NCI-H1105 (cell line): ENCODE measurements at places on chromosomes 6 and 20.

- no peak for DNase-seq
Observed at GRCh38 chr6:26394289-26394688, 7.8 kb upstream of the BTN3A1 start.

DNA sequence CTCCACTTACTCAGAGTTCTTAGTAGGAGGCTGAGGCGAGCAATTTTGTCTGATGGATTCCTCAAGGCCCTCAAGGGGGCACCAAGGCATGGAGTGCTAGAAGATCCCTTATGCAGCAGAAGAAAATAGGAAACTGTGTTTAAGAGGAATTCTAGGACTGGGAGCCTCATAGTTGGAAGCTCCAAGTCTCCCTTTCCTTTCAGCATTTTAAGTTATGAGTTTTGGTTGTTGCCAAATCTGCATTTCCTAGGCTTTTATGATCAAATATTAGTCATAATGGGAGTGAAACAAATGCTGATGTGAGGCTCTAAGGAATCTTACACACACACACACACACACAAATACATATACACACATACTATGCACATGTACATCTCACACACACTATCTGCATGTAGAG, 714.0 kb downstream of the UTRN start:
- no peak for DNase-seq

GRCh38 chr6:36495086-36495485, 52.2 kb downstream of the STK38 start:
- DNase-seq, result no peak

DNA sequence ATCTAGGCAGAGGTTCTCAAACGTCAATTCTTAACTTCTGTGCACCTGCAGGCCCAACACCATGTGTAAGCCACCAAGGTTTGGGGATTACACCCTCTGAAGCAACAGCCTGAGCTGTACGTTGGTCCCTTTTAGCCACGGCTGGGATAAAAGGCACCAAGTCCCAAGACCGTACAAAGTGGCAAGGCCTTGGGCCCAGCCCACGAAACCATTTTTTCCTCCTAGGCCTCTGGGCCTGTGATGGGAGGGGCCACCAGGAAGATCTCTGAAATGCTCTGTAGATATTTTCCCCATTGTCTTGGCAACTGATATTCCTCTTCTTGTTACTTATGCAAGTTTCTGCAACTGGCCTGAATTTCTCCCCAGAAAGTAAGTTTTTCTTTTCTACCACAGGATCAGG, 4.5 kb upstream of the FAM184A start:
- DNase-seq, result no peak

DNA sequence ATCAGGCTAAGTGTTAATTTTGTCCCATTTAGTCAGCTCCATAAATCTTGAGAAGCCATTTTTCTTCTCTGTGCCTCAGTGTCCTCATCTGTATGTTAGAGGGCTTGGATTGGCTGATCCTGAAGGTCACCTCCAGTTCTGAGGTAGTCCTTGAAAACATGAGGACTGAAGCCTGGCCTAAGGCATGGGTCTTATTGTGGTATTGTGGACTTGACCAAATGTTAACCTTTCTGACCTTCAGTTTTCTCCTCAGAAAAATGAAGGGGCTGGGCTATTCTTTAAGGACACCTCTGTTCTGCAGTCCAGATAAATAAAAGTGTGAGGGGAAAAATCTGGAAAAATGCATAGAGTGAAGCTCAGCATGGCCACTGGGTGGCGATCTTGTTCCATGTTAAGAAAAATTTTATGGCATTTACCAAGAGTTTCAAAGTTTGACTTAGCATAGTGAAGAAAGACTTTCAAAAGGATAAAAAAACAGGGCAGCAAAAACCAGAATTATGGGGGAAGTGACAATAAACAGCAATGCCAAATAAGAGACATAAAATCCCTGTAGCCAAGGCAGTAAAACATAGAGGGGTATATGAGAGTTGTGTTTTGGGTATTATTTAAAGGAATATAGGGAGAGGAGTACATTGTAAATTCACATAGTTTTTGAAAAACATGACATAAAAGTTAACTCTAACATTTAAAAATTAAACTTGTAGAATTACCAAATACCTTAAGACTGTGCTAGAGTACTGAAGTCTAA, 13.2 kb upstream of the TFB1M start:
- DNase-seq, result peak; percentile 64

- no peak for DNase-seq
Observed at GRCh38 chr6:34052071-34052825, 93.6 kb downstream of the GRM4 start.

DNA sequence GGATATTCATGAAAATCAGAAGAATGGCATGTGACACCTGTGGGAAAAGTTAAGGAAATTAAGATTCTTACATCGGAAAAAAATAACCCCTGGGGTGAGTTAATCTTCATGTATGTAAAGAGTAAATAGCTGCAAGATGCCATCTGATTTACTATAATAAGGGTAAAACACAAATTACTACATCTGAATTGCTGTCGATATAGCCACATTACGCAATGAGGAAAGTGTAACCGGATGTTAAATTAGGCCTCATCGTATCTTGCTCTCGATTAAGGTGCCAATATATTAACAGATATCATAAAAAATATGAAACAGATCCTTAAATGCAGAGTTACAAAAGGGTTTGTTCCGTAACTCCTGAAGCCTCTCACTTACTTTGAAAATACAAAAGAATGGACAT, 87.4 kb upstream of the ID4 start:
- DNase-seq, result no peak

DNA sequence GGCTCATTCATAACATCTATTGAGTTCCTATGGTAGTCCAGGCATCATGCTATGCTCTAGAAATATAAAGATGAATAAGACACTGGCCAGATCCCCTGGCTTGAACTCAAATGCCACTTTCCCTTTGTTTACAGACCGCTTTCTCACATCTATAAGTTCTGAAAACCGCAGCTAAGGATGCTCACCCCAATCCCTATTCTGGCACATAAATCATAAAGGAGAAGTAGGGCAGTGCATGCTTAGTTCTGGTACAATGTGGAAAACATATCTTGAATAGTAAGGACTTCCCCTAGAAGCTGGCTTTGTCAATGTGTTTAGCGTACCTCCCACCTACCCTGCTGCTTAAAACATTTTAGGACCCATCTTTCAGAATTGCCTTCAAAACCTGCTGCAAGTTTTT, 26.4 kb downstream of the MRS2 start:
- no peak for DNase-seq

- DNase-seq, result no peak
Observed at GRCh38 chr6:17220040-17220910, 60.9 kb upstream of the RBM24 start.

GRCh38 chr6:132490024-132490423, 22.9 kb downstream of the STX7 start:
- no peak for DNase-seq

GRCh38 chr6:181049-181654, 111.1 kb upstream of the DUSP22 start:
- DNase-seq, result no peak

DNA sequence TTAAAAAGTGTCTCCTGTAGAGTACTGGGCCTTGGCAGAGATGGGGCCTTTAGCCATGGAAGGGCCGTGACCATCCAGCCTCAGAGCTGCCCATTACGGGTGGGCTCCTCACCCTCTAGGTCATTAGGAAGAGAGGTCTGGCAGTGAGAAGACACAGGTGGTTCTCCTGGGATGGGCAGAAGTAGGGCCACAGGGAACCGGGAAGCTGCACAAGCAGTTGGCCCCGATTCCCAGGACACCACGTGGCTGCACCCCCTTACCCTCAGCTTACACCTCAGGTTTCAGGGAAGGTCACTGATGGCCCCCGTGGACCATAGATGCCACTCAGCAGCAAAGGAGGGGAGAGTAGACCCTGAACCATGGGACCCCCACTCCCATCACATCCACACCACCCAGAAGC, 1.6 kb downstream of the RAET1G start:
- DNase-seq, result no peak

- DNase-seq, result no peak
Observed at GRCh38 chr6:54217018-54217417, 91.2 kb upstream of the TINAG start.

GRCh38 chr6:144653885-144654505, 368.9 kb downstream of the UTRN start:
- no peak for DNase-seq

DNA sequence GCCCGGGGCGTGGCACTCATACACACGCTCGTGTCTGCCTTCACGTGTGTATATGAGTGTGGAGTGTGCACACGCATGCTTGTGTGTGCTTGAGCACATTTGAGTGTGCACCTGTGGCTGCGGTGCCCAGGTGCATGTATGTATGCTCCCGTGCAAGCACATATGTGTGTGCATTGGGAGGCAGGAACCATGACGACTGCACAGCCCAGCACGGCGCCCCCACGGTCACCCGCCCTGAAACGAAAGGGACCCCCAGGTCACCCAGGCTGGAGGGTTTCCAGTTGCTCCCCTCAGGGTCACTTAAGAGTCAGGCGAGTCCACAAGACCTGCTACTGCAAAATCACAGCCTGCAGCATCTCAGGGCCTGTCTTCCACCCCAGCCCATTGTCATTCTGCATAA, 94.7 kb downstream of the YTHDF1 start:
- DNase-seq, result no peak

GRCh38 chr6:138044458-138044857, 62.8 kb downstream of the PERP start:
- DNase-seq, result no peak

DNA sequence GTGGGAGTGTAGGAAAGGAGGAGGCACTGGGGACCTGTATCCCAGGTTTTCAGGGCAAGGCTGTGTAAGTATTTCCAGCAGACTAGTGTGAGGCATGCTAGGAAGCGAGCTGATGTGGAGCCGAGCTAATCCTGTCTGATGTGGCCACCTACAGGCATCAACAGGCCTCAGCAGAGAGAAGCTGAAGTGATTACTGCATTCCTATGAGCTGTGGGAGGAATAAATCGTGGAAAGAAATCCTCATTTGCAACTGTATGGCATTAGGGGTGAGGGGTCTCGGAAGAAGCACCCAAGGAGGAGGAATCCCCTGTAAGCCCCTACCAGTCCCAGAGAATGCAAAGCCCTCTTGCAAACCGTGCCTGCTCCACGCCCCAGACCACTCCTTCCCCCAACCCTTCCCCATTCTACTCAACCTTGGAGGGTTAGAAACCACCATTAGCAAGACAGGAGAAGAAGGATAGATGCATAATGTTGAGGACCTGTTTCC, 41.6 kb downstream of the C6orf15 start:
- no peak for DNase-seq

DNA sequence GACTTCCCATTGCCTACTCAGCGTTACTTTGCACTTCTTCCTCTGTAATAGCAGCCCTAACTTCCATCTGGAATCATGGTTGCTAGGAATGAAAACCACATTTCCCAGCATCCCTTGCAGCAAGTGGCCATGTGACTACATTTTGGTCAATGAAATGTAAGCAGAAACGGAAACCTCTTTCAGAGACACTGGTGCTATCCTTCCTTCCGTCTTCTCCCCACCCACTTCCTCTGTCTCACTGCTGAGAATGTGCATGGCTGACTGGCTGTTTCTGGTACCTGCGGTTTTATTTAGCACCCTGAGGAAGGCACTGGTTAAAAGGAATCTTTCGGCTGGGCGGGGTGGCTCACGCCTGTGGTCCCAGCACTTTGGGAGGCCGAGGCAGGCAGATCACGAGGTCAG, 107.4 kb downstream of the SCML4 start:
- no peak for DNase-seq

GRCh38 chr6:108846628-108847027, 1.6 kb upstream of the ARMC2 start:
- no peak for DNase-seq

DNA sequence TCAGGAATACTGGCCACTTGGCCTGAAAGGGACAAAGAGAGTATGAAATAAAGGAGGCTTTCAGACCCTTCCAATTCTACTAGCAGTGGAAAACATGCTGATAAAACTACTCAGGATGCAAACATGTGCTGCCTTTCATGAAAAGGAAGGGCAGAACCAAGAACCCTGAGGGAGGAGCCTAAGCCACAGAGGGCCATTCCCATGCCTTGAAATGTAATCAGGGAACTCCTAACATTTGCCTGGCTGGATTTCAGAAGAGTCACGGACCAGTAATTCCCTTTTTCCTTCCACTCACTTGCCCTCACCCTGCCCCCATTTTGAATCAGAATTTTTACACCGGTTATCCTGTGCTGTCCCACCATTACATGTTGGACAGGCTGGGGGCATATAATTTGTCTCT, 116.2 kb downstream of the LAMP5 start:
- no peak for DNase-seq

GRCh38 chr6:7313505-7314165, 636 bp upstream of the SSR1 start:
- no peak for DNase-seq

DNA sequence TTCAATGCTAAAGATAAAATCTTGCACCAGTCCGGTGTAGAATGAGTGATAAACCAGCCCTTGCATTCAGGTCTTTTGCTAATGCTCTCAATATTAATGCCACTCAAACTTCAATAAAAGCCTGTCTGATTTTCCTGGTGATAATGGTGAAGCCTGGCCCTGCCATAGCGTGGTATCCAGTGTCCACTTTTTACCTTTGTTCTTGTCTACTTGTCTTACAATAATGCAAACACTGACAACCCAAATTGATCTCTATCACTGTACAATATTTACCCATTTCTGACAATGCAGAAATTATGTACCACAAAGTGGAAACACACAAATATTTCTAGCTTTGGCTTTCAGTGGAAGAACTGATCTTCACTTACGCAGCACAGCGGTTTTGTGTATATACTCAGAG, 189.1 kb downstream of the ZDHHC14 start:
- no peak for DNase-seq

- no peak for DNase-seq
Observed at GRCh38 chr6:44789806-44790205, 402.3 kb downstream of the CDC5L start.

GRCh38 chr20:25061103-25061799, 3.3 kb upstream of the ACSS1 start:
- no peak for DNase-seq

GRCh38 chr6:129273161-129273560, 390.2 kb downstream of the LAMA2 start:
- no peak for DNase-seq

DNA sequence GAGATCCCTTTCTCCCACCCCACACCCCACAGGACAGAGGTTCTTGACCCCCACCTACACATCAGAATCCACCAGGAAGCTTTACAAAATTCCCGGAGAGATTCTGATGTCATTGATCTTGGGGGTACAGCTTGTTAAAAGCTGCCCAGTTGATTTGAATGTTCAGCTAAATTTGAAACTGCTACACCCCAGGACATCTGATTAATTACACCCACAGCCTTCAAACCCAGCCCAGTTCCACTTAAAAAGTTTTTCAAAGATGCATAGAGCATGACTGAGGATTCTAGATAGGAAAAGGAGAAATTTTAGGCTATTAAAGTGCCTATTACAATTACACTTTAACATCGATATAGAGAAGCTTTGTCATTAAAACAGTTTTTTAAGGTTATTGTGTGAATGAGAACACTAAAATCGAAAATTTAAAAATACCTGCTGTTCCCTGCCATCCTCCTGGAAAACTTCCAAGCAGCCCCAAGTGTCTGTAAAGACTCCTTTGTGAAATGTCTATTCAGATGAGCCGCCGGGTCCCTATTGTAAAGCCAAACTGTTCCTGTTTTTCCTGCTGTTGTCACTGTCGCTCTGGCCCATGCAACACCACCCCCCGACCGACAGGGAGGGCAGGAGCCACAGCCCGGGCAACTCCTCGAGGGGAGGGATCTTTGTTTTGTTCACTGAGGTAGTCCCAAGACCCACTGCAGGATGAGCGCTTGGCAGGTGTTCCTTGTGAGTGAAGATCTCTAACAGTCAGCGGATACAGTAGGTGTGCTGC, 132.5 kb upstream of the PHACTR3 start:
- DNase-seq, result no peak
